Fibroblast of skin of scalp (primary cell): ENCODE measurements at places on chromosomes 7 and 10.

GRCh38 chr10:60535427-60535826 lies 145.8 kb upstream of the ANK3 start:
- DNase-seq = no peak

- DNase-seq = no peak
These were observed 200.0 kb downstream of the XPNPEP1 start for GRCh38 chr10:109723305-109723704.

DNA sequence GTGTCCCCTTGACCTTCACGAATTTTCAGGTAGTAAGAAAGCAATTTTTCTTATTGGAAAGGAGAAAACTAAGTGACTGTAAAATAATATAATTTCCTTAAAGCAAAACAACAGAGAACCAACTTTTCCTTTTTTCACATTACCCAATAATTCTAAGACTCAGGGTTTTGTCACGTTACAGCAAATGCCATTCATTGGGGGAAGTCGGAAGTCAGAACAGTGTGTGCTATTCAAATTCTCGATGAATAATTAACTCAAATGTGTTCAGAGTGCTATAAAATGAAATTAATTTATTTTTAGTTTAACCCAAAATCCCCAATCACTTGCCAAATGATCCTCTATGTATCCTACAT lies 40.0 kb downstream of the DIP2C start:
- no peak for DNase-seq

DNA sequence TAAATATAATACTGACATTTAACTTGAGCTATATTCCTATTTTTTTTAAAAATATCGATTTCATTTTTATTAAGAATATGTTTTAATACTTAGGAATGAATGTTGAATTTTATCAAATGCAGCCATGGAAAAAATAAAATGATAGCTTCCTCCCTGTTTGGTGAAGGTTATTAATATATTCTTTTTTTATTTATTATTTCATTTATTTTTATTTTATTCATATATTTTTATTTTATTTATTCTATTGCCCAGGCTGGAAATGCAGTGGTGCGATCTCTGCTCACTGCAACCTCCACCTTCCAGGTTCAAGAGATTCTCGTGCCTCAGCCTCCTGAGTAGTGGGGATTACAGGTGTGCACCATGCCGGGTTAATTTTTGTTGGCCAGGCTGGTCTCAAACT lies 160.2 kb downstream of the PKD1L1 start:
- DNase-seq = no peak

GRCh38 chr7:14380881-14381280 lies 391.4 kb upstream of the ETV1 start:
- DNase-seq = no peak

DNA sequence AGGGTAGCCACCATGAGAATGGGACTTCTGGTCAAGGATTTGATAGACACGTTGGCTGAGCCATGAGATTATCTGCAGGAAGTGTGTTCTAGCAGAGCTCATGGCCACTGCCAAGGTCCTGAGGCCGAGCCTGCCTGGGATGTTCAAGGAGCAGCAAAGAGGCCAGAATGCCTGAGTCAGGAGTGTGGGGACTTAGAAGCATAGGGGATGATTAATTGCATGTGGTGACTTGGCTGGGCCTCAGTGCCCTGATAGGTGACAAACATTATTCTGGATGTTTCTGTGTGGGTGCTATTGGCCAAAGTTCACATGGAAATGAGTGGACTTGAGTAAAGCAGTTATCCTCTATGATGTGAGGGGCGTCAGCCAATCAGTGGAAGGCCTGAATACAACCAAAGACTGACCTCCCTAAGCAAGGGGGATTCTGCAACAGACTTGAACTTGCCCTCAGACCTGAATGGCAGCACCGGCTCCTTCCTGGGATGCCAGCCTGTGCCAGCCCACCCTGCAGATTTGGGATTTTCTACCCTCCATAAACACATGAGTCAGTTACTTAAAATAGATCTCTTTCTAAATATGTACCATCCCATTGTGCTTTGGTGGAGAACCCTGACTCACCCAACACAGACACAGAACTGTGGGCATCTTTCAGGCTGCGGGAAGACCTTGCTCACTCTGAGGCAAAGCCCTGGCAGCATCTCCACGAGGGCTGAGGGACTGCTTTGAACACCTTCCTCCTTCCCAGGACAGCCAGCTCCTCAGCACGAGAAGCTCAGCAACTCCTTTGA lies 363.9 kb upstream of the MGMT start:
- peak; percentile 32 for DNase-seq

DNA sequence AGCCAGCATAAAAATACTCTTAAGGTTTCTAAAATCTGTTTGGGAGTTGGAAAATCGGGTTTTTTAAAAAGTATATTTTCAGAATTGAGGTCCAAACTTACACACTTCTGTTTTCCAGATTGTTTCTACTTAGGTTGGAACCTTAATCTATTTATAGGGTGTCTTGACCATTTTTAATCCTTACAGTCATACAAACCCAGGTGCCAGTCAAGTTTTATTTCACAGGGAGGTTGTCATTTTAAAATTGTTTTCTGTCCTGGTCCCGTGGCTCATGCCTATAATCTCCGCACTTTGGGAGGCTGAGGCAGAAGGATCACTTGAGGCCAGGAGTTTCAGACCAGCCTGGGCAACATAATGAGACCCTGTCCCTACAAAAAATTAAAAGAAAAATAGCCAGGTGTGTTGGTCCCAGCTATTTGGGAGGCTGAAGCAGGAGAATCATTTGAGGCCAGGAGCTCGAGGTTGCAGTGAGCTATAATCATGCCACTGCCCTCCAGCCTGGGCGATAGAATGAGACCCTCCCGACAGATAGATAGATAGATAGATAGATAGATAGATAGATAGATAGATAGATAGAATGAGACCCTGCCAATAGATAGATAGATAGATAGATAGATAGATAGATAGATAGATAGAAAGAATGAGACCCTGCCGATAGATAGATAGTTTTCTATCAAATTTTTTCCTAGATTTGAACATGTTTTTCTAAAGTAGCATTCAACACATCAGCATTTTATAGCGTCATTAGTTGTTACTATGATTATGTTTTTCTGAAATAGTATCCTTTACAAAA lies 47.3 kb upstream of the NCF1 start:
- no peak for DNase-seq
